Airway epithelial cell (primary cell): ENCODE measurements at places on chromosomes 1 and 21. TPM values are rescaled to one million over a fixed set of nuclear protein-coding genes. Genes with fewer than 3 reads are reported as not detected.

SSX2IP gene
- 12.8 and 13.4 TPM in 2 replicates for total RNA-seq

OR6N1 gene
- not detected in 2 replicates for total RNA-seq

CD84 gene
- total RNA-seq = not detected in 2 replicates

RGS13 gene
- total RNA-seq = not detected in 2 replicates

CELA3B gene
- total RNA-seq = not detected in 2 replicates

UBE2J2 gene
- 43.3 and 56.1 TPM in 2 replicates for total RNA-seq

APOBEC4 gene
- total RNA-seq = not detected in 2 replicates

RCSD1 gene
- total RNA-seq = not detected in 2 replicates
